HL-60 (cell line): ENCODE measurements at places on chromosomes 5 and 9.
A peak's percentile ranks its signal among the peaks of the same experiment; 100 is the strongest.

DNA sequence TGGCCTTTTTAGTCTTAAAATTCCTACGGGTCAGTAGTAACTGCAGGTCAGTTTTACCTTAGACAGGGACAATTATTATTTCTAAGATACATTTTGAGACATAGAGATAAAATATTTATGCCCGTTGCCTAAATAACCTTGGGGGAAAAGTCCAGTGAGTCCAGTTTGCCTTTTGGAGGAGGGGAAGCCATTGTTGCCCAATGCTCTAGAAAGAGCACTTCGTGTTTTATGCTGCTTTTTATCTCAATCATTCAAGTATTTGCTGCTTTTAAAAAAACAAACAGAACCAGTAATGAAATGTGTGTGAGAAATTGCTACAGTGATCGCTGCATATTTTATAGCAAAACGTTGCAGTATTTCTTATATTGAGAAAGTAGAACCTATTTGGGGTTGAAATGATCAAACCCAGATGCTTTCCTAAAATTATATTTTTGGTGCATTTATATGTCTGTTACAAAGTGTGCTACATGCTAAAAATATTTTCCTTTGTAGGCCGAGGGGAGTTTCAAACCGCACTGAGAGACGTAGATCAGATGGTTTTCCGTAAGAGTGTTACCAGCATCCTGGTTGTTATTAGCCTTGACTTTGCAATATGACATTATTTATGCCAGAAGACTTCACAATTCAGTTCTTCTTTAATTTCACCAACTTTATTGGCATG is 266.8 kb downstream of the AOPEP start:
- no peak for DNase-seq

GRCh38 chr9:111147041-111147440 is 108.8 kb upstream of the LPAR1 start:
- DNase-seq: no peak

DNA sequence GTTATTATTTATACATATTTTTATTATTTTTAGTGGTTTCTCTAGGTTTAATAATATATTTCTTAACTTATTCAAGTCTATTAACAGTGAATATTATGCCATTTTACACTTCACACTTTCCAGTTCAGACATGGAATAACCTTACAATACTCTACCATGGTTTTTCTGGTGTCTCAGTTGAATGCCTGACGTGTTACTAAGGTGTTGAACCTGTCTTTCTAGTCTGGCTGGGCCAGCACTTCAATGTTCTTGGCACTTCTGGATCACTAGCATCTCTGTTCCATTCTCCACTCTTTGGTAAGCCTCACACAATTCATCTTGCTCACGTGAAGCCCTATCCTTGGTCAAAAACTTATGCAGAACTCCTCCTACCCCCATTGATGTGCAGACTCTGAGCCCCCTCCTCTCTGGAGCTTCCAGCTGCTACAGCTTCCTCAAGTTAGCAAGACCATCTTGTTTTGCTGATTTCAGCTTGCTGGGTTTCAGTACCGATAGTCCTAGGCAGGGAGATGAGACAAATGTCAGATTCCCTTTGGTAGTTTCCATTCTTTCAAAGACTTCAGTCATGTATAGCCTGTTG is 243.1 kb downstream of the FBXO4 start:
- DNase-seq: no peak

GRCh38 chr5:180889381-180889780 is 9.6 kb upstream of the BTNL8 start:
- DNase-seq: no peak

DNA sequence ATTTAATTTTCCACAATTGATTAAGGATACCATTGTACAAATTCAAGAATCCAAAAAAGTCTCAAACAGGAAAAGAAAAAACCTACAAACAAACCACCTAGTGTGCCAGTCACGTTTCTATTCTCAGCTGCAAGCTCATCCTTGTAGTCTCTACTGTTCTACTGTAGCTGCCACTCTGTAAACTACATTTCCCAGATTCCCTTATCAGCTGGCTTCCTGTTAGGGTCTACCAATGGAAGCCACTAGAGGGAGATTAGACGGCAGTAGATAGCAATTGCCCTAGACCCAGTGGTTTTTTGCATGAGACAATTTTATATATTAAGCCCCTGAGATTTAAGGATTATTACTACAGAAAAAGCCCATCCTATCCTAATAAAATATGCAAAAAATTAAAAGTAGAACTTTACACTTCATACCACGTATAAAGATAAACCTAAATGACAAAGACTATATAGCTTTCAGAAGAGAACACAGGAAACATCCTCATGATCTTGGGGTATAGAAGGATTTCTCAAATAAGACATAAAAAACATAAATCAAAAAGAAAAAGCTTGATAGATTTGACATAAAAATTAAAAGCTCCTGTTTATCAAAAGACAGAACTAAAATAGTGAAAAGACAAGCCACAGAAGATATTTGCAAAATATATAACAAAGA is 37.4 kb downstream of the P4HA2 start:
- peak; percentile 38 for DNase-seq

GRCh38 chr9:112570671-112571167 is 84.1 kb downstream of the KIAA1958 start:
- no peak for DNase-seq

GRCh38 chr9:107249131-107249533 is 33.9 kb upstream of the RAD23B start:
- no peak for DNase-seq

- no peak for DNase-seq
Observed at GRCh38 chr5:37494756-37495155, 115.6 kb downstream of the WDR70 start.

- no peak for DNase-seq
Observed at GRCh38 chr9:86585422-86586143, 231.4 kb upstream of the TUT7 start.

DNA sequence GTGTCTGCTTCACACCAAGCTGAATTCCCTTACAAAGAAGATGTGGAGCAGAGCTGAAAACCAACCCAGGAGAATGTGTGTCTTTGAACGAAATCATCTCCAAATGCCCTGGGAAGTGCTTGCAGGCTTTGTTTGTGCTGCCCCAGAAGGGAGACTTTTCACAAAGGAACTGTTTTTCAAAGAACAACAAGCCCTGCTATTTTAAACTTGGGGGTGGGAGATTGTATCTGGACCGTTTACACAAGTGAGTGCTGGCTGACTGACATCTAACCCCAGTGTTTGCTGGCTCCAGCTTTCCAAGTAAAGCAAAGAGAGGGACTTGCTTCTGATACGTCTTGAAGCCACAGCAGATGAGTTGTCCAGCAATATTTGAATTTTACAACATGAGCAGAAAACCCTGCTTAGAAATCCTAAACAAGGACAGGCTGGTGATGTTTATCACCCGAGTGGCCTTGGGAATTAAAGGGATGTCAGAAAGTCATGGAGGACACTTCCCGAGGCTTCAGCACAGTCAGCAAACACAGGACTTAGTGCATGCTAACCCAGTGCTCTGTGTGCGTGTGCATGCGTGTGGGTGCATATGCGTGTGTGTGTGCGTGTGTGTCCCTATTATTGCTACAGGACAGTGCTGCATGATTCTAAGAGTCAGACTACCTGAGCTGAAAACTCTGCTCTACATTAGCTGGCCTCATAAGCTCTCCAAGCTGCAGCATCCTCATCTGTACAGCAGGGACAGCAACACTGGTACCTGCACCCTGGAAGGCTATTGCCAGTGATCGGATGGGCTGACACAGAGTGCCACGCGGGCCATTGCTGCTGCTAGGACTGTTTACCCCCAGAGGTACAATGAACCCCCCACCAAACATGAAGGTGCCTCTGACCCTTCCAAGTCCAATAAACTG is 1.4 kb downstream of the ADAMTS12 start:
- no peak for DNase-seq

GRCh38 chr5:132256086-132256782 is 1.3 kb upstream of the PDLIM4 start:
- DNase-seq: no peak

DNA sequence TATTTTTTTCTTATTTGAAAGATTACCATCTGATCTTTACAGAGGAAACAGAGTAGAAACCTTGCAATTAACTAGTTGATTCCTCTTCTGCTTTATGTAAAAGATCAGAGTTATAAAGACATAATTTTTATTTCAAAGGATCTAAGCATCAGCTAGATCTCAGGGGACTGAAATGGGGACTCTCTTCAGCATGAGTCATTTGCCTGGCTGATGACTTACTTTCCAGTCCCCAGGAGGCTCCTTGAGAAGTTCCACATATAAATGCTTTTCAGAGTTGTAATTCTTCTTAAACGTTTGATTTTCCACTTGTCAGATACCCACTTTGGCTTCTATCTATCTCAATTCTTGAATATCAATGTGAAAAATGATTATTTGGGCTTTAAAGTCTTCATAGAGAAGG is 389.4 kb downstream of the RAB3C start:
- no peak for DNase-seq

GRCh38 chr5:167633931-167634341 is 657.5 kb upstream of the WWC1 start:
- no peak for DNase-seq

GRCh38 chr9:14315875-14316601 is 2.1 kb upstream of the NFIB start:
- DNase-seq: no peak

DNA sequence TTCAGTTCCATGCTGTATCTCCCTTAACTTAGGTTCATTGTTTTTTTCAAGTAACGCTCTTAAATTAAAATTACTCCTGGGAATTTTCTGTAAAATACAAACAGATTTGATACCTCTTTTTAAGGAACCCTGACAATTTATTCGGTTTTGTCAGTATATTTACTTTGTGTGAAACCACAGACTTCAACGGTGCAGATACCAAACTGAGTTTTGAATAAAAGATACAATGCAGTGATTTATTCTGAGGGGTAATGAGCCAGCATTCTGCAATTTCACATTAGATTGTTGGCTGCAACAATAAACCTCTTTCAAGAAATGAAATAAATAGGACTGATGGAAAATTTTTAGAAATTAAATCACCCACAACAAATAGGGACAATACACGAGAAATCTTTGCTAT is 308.6 kb upstream of the EDIL3 start:
- no peak for DNase-seq

DNA sequence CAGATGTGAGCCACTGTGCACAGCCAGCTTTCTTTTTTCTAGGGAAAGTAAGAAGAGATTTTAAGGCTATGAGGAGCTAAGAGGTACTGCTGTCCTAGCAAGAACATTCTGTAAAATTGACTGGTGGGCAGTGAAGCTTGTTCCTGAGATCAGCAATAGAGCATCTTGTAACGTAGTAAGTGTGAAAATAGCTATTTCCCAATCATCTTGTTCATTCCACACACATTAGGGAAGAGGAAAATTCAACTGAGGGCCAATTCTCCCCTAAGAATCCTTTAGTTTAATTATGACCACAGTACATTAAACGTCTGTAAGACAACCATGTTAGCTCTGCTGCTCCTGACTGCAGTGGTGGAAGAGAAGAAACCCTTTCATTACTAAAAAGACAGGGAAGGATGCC is 246.2 kb downstream of the EFNA5 start:
- DNase-seq: no peak

DNA sequence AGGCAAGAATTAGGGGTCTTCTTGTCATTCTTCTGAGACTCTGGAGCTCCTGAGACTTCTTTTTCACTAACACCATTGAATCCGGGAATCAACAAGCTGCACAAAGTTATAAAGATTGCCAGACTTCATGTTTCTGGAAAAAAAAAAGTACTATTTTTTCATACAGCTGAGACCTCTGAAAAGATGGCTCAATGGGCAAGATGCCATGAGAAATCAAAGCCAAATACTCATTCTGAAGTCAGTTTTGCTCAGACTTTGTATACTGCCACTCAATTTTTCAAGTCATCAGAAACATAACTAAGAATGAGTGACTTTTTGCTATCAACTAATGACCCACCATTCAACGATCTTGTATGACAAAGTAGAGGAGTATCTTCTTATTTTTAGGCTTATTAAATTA is 512.0 kb downstream of the RAB3C start:
- DNase-seq: no peak

- DNase-seq: no peak
Observed at GRCh38 chr9:20271096-20271495, 351.2 kb downstream of the MLLT3 start.

GRCh38 chr5:30997681-30998080 is 195.8 kb upstream of the CDH6 start:
- no peak for DNase-seq

GRCh38 chr5:174410716-174411478 is 313.5 kb upstream of the MSX2 start:
- DNase-seq: no peak

GRCh38 chr5:37772255-37772654 is 67.6 kb downstream of the GDNF start:
- no peak for DNase-seq

DNA sequence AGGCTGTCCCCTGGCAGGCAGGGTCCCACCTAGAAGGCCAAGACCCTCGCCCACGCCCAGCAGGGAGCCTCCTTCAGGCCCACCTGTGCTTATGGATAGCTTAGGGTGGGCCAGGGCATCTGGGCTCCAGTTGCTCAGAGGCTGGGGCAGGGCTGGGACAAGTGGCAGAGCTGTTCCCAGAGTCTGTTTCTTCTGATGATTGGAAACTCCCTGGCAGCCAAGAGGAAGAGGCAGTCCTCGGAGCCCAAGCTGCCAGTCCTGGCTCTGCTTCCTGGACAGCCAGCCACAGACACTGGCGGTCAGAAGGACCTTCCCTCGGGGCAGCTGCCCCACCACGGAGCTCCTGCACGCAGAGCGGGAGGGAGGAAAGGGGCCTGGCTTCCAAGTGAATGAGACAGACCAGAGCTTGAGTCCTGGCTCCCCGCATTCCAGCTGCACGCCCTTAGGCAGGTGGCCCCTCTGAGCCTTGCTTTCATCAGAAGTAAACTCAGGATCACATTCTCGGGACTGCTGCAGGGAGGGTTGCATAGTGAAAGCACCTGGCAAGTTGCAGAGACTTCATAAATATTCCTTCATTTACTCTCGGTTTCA is 37.9 kb upstream of the GABRP start:
- DNase-seq: no peak

- DNase-seq: peak; percentile 99
Observed at GRCh38 chr9:133121198-133121914, at the start of gene RALGDS. RALGDS (minus strand) TSS chr9:133121240; CDS start chr9:133121154, 86 bp downstream.

- no peak for DNase-seq
Observed at GRCh38 chr5:135116160-135116561, 82.1 kb upstream of the PITX1 start.

- no peak for DNase-seq
Observed at GRCh38 chr9:124412228-124412575, 3.0 kb downstream of the PSMB7 start.

DNA sequence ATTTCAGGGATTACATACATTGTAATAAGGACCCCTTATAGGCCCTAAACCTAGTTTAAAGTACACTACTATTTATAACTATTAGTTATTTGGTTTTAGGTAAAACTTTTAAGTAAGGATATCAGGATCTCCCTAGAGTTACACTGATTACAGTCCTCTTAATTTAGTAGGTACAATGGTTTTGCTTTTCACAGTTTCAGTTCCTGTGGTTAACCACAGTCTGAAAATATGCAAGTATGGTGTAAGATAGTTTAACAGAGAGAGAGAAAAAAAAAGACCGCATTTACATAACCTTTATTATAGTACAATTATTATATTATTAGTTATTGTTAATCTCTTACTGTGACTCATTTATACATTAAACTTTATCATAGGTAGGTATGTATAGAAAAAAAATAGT is 725.3 kb upstream of the PTPRD start:
- peak; percentile 3 for DNase-seq
